Stimulated activated CD8-positive, alpha-beta memory T cell treated with anti-CD3 and anti-CD28 coated beads, Interleukin-7, amount 100 ng/mL, for 4 hours (primary cell): ENCODE measurements at places on chromosomes 11 and 22.

DNA sequence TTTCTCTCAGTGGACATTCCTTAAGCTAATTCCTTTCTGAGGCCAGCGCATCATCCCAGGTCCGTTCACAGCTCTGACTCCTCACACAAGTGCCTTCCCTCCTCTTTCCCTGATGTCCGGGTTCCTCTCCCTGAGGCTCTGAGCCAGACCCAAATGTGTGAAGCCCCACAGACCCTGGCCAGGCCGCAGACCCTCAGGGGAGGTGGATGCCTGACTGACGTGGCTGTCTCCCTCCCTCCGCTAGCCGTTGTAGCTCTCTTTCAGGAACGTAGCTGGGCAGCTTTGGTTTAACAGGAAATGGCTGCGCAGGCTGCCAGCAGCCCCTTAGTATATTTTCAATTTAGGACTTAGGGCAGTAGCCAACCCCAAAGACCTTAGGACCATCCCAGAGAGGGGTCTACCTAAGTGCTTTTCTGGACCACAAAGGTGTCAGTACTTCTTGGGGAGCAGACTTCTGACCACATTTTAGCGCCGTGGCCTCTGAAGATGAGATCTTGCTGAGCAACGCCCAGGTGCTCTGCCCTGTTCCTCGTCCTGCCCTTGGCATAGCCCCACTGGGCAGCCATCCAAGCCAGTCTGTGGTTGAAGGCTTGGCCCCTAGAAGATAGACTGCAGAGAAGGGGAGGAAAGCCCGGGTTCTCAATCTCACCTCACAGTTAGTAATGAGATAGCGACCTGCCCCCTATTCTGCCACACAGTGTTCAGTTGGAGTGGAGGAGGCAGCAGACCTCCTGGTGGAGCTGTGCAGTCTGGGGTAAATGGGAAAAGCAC lies 27.0 kb downstream of the MYBPC3 start:
- no peak for DNase-seq

- no peak for DNase-seq
Measured at GRCh38 chr11:97502201-97502600, 1112.4 kb downstream of the JRKL start.

DNA sequence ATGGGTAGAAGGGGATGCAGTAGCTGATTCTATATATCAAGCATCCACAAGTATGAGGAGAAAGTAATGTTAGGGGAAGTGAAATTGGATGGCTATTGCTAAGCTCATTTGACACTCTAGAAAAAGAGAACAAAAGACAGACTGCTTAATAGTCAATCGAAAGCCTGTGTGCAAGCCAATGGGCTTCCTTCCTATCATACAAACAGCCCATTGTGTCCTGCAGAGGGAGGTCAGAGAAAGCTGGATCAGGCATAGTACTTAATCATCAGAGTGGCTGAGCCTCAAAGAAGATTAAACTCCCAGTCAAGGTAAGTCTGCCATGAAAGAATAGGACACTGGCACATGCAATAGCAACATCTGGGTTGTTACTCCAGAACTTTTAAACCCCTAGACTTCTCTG lies 50.9 kb upstream of the PGR start:
- DNase-seq = no peak

DNA sequence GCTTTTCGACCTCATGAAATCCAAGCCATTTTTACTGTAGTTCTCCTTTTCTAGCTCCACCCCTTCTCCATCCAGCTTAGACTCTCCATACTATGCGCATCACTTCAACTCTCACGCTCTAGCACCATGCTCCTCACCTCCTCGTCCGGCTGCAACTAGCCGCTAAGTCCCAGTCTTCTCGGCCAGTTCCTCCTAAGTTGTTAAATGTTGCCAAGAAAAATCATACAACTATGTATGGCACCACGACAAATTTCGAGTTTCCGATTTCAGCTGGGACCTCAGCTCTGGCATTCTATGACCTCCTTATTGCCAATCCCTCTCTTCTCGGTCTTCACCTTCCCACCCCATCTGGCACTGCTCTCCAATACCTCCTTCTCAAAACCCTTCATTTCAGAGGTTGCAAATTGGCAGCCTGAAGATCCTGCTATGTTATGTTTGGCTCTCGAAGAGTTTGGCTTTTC lies 1.0 kb downstream of the ZNF70 start:
- DNase-seq = no peak

GRCh38 chr11:82683029-82683428 lies 50.6 kb downstream of the FAM181B start:
- DNase-seq = no peak

GRCh38 chr11:56990702-56991101 lies 2.0 kb downstream of the OR5AK2 start:
- no peak for DNase-seq

DNA sequence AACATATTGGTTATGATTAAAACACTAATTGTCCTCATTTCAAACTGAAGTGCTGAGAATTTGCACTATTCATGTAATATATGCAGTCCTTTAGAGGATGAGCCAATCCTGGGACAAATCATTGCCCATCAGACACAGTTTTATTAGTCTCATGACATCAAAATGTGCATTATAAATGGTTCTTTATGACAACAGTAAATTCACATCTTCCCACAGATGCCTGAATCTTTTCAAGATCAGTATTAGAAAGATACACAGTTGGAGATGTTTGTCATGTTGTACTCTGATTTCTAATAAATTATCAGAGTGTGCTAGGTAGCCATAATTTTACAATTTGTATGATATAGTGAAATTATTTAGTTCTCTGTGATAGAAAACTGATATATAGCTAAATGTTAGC lies 813.5 kb downstream of the FAM181B start:
- DNase-seq = no peak

GRCh38 chr11:70798296-70798695 lies 400.0 kb downstream of the CTTN start:
- no peak for DNase-seq

DNA sequence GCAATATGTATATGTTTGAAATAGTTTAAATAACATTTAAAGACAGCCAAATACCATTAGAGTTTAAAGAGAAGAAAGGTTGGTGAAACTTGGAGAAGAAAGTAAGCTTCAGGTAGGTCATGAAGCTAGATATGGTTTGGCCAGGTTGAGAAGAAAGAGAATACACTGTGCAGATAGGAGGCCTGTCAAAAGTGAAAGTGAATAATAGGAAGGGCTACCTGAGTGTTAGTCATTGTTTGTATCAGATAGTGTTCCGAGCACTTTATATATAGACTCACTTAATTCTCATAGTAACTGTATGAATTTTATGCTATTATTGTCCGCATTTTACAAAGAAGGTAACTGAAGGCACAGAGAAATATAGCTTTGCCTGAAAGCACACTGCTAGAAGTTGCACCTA lies 56.9 kb downstream of the USP47 start:
- no peak for DNase-seq

- DNase-seq = no peak
Measured at GRCh38 chr11:16296273-16296672, 60.1 kb downstream of the SOX6 start.

GRCh38 chr11:113880971-113881370 lies 5.6 kb upstream of the USP28 start:
- DNase-seq = no peak

DNA sequence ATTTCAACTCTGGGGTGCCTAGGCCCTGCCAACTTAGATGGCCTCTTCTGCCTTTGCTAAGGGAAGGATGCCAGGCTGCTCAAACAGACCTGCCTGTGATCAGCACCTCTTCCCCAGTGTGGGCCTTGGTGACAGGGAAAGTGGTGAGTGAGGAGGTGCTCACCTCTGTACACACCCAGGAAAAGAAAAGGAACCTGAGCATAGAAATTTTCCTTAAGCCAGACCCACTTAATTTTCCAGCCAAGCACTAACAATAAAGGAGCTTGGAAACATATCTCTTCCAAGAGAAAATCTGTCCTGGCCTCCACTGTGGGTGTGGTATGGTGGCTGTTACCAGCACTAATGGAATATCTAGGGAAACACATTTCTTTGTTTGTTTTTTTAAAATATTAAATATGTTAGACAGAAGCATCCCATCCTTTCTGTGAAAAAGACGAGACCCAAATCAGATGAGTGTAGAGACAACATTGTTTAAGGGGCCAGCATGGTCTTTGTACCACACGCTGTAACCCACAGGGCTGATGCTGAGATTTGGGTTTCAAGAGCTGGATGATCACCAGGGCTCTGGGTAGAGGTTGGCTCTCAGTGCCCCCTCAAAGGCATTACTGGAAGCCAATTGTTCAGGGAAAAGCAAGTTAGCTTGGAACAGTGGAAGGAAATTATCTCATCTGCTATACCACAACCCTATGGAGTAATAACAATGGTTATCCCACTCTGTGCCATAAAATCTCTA lies 472.2 kb downstream of the INSC start:
- DNase-seq = no peak

DNA sequence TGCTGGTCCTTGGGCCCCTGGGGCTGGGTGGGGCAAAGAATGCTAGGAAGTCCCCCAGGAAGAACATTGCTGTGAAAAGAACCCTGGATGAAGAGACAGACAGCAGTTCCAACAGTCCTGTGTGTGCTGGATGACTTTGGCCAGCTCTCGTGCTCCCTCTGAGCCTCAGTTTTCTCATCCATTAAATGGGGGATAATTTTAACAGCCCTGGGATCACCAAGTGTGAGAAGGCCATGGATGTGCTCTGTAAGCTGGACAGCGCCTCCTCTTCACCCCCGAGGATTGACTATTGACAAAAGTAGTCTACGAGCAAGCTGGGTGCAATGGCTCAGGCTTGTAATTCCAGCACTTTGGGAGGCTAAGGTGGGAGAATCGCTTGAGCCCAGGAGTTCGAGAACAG lies 2.5 kb downstream of the LARGE2 start:
- no peak for DNase-seq

- no peak for DNase-seq
Measured at GRCh38 chr22:37472418-37473006, 13.7 kb downstream of the MFNG start.
